ENCODE measurements at places on chromosomes 2 and 18.

GRCh38 chr2:134866498-134867099 lies 28.2 kb downstream of the ACMSD start:
- DNase-seq = no peak

- no peak for DNase-seq
Measured at GRCh38 chr2:85950743-85951142, 62.0 kb upstream of the ST3GAL5 start.

DNA sequence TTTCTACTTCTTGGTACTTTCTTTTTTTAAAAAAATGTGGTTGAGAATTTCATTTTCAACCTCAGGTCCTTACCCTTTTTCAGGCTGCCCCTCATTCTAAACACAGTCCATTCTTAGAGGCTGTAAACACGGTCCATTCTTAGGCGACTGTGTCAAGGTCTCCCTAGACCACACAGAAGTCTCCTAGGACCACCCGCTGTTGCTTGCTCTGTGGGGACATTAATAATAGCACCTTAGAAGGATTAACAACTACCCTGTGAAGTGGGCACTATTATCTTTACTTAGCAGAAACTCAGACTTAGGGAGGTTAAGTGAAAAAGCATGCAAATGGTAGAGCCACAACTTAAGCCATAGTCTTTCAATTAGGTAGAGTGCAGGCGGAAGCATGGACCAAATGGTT lies 91.7 kb downstream of the RBMS1 start:
- DNase-seq = no peak

GRCh38 chr2:75348307-75348706 lies 149.0 kb upstream of the TACR1 start:
- DNase-seq = no peak

DNA sequence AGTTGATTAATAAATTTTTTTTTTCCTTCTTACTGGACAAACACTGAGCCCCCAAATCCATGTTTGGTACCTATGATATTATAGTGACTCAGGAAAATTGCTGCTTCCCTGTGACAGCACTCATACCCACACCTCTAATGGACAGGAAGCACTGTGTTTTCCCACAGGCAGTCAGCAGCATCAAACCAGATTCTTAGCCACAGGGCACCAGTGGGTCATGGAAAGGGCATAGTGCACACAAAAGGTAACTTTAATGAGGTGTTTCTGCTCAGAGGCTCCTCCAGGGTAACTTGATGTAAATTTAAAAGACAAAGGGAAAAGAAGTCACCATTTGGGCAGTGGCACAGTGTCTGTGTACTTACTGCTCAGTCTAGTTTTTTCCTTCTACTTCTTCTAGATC lies 34.1 kb downstream of the SERPINB11 start:
- DNase-seq = no peak

GRCh38 chr2:37664231-37664643 lies 7.2 kb downstream of the CDC42EP3 start:
- DNase-seq = no peak

DNA sequence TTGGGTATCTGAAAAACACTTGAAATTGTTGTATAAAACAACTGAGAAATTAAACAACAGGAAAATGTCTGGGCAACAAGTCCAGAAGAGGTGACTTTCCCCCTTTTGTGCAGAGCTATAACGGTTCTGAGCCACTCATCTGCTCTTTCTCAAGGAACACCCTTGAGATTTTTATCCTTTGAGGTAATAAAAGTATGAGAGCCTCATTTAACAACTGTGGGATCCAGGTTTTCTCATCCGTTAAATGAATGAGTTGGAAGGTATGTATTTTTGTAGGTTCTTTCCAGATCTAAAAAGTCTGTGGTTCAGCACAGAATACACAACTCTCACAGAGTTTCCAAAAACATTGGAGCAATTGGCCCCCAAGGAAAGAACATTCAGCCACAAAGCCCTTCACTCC lies 93.0 kb downstream of the ANKRD44 start:
- DNase-seq = no peak

DNA sequence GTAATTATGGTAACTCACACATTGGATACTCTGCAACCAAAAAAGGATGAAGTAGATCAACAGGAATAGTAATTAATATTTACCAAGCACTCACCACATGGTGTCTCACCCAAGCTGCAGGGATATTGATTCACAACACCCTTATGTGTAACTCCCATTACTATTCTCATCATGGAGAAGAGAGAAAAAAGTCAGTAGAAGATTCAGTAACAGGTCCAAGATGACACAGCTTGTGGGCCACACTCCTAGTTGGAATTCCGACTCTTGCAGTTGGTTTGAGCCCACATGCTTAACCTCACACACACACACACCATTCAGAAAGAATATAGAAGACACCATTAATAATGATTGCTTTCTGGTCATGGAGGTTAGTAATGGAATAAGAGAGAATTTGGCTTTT lies 1.7 kb upstream of the MLPH start:
- DNase-seq = no peak

DNA sequence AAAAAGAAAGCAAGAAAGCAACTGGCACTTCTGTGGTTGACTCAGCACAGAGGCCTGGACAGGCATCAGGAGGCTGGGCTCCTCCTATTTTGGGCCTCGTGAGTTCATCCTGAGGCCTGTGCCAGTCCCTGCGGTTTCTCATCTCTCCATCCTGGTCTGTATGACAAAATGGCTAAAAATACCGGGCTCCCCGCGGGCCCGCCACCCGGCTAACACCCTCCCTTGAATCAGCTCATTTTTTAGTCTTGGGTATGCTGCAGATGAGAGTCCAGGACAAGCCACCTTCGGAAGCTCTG lies 62.3 kb upstream of the YWHAQ start:
- DNase-seq = no peak

GRCh38 chr2:109117780-109118179 lies 11.2 kb upstream of the SH3RF3 start:
- DNase-seq = no peak

DNA sequence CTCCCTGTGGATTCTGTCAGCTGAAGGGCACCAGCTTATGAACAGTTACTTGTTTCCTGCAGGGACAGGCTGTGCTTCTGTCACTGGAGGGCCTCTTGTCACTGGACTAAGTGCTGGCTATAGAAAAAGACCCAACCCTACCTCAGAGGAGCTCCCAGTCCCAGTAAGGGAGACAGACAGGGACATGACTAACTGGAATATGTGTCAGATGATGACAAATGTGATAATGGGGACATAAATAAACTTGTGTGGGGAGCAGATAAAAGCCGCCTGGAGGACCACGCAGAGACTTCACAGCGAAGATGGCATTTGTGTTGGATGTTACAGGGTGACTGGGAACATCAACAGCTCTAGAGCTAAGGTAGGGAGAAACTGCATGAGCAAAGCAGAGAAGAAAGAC lies 95.0 kb downstream of the MAPRE2 start:
- no peak for DNase-seq

DNA sequence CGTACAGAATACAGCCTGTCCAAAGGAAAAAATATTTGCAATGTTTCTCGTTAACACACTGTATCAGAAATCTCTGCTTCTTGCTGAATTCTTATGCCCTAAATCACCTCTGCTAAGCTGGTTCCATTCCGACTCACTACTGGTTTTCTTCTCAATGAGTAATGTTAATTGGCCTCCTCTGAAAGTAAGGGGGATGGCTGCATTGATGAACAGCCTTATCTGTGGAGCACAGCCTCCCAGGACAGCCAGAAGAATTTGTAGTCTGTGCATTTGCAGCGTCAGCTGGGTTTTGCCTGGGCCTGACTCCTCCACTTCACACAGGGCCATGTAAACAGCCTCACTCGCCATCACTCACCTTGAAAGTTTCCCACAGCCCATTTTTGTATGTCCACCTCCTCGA lies 127.7 kb downstream of the RNF152 start:
- DNase-seq = no peak

GRCh38 chr18:46677611-46678010 lies 20.6 kb upstream of the LOXHD1 start:
- DNase-seq = no peak

GRCh38 chr2:16665748-16666448 lies at the start of gene CYRIA:
Gene CYRIA, minus strand, starts transcription at chr2:16665834. Its CDS starts 77,715 bp downstream, at chr2:16588119.
- DNase-seq = peak; percentile 73

DNA sequence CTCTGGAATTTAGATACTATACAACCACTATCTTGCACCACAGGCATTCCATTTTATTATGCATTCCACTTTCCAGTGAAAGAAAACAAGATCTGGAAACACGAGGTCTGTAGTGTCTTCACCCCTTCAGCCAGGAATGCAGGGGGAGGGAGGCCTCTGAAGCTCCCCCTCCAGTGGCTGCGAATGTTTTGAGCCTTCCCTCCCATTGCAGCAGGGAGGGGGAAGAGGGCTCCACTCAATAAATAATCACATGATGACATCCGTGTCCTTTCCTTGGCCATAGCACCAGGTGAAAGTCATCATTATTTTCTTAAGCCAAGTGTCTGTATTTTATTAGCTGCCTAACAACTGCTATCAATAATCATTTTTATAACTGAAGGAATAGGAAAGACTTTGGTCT lies 38.6 kb downstream of the ALPK2 start:
- DNase-seq = no peak

DNA sequence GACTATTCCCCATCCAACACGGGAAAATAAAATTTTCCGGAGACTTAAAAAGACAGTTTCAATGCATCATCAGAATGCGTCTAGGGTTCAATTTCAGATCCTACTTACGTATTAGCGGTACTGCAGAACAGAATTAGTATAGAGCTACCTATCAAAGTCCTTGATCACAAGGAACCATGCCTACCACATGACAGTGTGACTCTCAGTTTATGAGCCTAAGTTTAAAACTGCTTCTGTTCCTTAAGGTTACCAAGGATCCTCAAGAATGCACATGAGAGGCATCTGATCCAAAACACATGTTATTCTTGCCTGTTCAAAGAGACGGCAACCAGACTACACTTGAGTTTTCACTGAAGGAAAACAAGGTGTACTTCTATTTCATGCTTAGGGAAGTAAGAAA lies 369.7 kb downstream of the EPHA4 start:
- DNase-seq = no peak
